ENCODE measurements at places on chromosomes 6 and 20. TPM values are rescaled to one million over a fixed set of nuclear protein-coding genes. Genes with fewer than 3 reads are reported as not detected.

DNA sequence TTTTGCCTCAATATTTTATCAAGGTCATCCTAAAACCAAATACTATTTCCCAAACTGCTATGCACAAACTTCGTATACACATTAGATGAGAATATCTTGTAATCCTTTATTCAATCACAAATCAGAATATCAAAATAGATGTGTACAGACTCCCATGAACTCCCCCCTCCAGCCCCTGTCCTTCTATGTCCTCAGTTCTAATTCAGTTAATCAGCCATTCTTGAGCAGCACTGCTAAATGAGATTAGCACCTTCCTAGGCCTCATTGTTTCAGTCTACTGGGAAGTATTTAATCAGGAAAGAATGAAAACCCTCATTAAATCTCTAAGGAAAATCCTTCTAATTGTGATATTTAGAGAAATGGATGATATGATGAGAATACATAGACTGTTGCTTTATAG lies 36.6 kb downstream of the RCAN2 start:
- DNase-seq: no peak

GRCh38 chr6:31474871-31475286 lies 23.1 kb upstream of the MICB start:
- DNase-seq: no peak

DNA sequence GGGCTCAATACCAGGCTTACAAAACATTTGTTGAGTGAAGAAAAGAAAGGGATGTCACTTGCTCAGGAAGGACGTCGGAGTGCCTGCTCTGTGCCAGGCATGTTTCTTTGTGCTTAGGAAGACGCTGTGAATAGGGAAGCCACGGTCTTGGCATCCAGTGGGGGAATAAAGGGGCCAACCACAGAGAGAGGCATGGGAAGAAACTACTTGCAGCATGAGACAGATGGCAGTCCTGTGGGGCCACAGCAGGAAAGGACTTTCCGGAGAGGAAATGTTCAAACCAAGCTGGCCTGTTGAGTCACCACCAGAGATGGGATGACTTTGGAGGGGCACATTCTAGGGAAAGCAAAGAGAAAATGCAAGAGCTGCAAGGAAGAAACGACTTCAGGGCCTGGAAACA lies 173.2 kb downstream of the CDH26 start:
- no peak for DNase-seq

SRMS gene
- not detected for total RNA-seq

E2F3 gene
- 33.2 TPM for total RNA-seq

GINS1 gene
- 25.2 TPM for total RNA-seq

TBXT gene
- not detected for total RNA-seq

TRAPPC3L gene
- not detected for total RNA-seq

DNA sequence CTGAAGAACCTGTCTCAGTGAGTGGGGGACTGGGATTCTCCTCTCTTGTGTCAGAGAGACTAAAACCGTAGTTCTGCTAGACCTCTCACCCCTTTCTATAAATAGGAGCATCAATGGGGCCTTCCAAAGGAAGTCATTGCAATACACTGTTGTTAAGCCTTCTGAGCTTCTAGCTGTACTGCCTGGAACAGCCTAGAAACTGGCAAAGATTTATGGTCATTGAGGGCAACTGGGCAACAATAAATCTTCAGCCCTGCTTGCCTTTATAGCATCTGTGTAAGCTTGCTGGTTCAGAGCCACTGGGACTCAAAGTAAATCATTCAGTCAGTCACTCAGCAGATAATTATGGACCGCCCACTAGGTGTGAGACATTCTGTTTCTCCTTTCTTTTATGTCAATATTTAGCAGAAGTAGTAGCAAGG lies 53.2 kb downstream of the PPP1R14C start:
- no peak for DNase-seq

DNA sequence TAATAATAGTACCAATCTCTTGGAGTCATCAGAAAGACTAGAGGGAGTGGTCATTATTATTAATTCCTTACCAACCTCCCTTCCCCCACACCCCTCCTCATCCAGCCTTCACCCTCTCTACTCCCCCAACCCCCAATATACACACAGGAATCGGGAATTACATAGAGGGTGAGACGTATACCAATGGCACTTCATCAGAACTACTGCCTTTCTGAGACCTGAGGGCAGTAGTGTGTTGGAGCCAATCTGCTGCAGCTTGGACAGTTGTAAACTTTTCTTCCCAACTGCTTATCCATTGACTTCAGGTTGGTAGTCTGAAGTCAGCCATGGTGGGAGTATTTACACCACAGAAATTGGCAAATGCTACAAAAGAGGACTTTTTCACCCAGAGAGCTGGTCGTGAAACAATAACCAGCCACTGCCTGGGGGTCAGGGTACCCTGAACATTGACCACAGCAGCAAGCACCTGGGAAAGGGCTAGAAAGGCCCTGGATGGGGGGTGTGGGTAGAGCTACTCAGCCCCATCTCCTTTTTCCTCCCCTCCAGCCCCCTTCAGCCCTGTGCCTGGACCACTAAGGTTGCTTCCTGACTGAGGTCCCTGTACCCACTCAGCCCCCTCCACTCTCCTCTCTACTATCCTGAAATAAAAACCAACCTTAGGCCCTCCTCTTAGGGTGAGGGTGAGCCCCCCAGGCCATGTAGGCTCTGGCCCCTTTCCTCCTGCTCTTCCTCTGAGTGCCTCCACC lies 161.5 kb downstream of the MRPL14 start:
- no peak for DNase-seq

DNA sequence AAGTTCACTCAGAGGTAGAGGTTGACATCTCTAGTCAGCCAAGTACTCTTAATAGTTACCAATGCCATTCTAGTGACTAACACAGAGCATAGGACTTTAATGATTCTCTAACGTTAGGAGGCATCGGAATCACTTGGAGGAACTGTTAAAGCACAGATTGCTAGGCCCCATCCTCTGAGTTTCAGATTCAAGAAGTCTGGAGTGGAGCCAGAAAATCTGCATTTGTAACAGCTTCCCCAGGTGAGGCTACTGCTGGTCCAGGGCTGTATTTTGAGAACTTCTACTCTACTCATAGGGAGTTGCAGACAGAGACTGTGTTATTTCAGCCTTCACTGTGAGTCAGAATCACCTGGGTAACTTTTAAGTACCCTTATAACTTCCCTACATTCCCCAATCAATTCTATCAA lies 5.7 kb downstream of the LMBRD1 start:
- DNase-seq: no peak
